Right renal pelvis (tissue), 4 donors: ENCODE measurements at places on chromosomes 2 and 18.

GRCh38 chr2:127129937-127130336 is 23.0 kb upstream of the BIN1 start:
- DNase-seq = no peak

DNA sequence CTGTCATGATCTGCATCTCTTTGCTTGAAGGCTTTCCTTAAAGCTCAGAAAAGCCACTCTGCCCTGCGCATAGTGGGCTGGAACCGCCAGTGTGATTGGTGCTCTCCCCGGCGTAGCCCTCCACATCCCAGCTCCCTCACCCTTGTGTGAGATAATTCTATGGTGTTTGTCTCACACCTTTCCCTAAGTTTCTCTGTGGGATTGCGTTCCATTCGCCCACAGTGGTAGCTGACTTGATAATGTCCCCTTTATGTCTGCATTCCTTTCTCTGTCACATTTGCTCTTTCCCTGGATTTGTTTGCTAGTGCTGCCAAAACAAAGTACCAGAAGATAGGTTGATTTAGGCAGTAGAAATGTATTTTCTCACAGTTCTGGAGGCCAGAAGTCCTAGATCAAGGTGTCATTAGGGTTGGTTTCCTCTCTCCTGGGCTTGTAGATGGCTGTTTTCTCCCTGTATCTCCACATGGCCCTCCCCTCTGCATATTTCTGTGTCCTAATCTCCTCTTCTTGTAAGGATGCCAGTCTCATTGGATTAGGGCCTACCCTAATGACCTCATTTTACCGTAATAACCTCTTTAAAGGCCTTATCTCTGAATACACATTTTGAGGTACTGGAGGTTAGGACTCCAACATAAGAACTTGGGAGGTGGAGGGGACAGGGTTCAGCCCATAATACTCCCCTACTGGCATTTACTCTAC is 7.4 kb upstream of the TMEM87B start:
- DNase-seq = no peak

DNA sequence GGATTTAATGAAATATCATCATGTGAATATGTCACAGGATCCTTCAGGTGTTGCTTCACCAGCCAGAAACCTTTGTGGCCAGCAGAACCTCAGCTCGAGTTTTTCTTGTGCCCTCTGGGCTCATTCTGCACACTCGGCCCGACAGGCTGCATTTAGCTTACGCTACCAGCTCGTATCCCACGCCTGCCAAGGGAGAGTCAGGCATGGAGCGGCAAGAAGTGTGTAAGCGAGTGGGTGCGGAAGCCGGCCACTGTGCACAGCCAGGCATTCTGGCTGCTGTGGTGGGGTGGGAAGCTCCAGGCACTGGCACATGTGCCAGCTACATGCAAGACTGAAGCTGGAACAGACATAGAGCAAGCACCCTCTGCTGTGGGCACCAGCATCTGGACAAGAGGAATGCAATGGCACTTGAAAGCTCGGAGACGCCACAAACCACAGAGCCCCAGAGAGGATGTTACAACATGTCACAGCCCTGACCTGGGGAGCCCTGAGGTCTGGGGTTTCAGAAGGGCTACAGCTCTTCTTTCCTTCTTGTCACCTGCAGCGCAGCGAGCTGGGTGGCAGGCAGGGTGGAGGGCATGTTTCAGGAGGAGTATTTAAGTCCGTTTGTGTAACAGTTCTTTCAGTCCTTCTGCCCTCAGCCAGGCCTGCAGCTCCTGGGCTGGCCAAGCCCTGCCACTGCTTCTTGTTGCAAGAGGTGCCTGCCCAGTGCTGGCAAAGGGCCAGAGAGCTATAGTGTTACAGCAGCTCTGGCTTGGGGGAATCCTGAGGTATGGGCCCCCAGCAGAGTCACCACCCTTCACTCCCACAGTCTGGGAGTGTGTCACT is 257.3 kb upstream of the HNMT start:
- no peak for DNase-seq

DNA sequence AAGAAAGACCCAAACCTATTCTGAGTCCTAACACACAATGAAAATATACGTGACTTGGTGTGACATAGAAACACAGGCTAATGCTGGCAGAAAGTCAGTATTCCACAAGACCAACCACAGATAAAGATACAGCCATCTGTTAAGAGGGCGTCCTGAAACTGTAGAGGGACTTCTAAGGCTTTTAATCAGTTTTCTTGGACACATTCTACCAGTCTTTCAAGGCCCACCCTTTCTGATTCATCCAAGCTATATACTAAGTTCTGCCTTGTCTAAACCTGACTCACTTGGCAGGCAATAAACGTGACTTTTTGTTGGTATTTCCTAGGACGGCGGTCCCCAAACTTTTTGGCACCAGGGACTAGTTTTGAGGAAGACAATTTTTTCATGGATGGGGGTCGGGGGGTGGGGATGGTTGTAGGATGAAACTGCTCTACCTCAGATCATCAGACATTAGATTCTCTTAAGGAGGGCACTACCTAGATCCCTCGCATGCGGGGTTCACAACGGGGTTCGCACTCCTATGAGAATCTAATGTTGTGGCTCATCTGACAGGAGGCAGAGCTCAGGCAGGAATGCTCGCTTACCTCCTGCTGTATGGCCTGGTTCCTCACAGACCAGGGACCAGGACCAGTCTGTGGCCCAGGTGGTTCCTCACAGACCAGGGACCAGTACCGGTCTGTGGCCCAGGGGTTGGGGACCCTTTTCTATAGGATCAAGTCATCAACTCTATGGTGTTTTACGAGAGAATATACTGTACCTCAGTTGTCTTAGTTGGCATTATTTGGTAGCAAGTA is 61.4 kb downstream of the SP3 start:
- no peak for DNase-seq
